ENCODE measurements at places on chromosomes 2 and 18.
A peak's percentile ranks its signal among the peaks of the same experiment; 100 is the strongest.

DNA sequence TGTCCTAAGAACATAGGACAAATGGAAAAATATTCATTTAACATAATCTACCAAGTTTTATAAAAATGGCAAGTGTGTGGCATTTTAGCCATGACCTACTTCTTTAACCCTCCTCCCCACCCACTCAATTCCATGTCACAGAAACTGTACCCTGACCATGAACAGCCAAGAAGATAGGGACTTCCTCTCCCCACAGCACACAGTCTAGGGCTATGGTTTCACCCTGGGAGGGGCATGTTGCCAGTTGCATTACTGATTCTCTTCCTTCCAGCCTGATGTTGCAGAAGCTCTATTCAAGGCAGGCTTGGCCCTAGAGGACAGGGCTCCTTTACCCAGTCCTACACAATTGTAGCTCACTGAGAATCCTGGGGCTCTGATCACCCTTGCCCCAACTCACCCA is 153.6 kb upstream of the KLF7 start:
- no peak for DNase-seq

DNA sequence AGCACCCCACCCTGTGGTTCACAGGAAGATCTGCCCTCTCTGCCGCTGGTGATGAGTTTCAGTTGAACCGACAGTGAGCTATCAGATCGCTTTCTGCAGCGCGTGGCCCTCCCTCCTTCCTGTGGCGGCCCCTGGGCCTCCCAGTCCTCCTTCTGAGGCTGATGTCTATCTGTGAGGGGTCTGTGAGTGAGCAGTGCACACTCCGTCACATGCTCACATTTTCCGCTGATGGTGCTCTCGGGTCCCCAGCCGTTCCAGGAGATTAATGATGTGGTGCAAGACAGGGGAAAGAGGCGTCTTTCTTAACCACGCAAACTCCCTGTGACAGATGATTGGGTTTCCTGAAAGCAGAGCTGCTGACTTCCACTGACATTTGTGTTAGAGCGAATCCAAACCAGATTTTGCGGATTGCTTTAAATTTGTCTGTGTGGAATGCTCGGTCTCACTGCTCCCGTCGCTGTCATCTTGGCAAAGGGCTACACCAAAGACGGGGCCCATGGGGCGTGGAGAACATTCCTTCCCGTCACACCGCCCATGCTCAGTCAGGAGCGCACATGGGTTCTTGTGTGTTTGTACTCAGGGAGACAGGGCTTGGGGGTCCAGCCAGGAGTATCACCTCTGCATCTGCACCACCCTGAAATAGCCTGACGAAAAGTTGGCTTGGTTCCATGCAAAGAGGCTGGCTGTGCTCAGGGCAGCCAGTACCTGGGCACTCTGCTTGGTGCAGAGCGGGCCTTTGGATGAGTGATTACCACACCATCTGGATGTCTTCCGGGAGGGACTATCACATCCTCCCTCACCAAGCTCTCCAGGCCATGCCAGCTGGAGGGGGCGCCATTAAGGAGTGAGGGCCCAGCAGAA is 154.7 kb upstream of the HS6ST1 start:
- DNase-seq: no peak

- DNase-seq: no peak
Measured at GRCh38 chr2:17245906-17246305, 272.3 kb downstream of the RAD51AP2 start.

- peak; percentile 30 for DNase-seq
Measured at GRCh38 chr2:36356990-36357846, 1.6 kb downstream of the CRIM1 start.

- DNase-seq: no peak
Measured at GRCh38 chr2:222756362-222756831, 84.9 kb downstream of the MOGAT1 start.

DNA sequence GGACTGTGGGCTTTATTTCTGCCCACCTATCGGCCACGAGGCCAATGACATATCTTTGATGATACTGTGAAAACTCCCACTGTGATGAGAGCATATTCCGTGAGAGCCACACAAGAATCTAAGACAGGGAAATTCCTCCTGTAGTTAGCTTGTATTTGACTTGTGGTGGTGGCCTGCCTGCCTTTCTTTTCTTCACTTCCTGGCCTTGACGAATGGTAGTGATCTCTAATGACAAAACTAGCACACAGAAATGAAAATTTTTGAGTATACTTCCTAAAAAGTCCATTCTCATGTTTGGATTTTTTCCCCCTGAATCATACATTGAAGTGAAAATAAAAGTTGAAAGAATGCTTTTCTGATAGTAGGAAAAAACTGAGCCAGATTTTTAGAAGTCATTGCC is 94.4 kb downstream of the MGAT5 start:
- DNase-seq: no peak

DNA sequence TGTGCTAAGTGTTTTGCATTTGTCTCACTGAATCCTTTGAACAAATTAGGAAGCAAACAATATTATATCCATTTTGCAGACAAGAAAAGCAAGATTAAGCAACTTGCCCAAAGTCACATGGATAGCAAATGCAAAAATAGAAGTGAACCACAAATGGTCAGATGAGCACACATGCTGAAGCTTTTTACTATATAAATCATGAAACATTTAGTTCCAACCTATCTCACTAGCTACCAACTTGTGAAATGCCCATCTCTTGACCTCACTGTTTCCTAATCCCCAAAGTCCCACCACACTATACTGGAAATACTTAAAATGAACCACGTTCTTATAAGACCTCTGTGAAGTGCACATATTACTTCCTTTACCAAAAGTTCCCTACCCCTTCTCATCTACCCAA is 380.5 kb downstream of the ERBB4 start:
- no peak for DNase-seq

- peak; percentile 24 for DNase-seq
Measured at GRCh38 chr2:231297108-231297908, 98.2 kb upstream of the B3GNT7 start.

- DNase-seq: no peak
Measured at GRCh38 chr18:10951631-10952544, 197.5 kb downstream of the PIEZO2 start.

- DNase-seq: no peak
Measured at GRCh38 chr18:59039449-59039848, 100.2 kb upstream of the SEC11C start.

DNA sequence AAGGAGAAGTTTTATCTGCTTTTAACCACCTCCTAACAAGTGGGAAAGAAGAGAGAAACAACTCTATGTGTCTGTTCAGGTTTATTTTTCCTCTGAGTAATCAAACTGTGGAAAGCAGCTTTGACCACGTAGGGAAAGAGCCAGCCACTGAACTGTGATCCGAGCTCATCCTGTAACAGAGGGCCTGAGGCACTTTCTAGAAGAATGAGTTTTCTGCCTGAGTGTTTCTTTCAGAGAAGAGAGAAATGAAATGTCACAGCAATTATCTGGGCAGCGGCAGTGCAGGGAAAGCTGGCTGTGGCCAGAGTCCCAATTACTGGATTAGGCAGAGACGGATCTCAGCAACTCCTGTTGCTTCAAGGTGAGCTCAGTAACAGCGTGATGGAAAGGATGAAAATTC is 151.9 kb downstream of the CD226 start:
- no peak for DNase-seq

- DNase-seq: no peak
Measured at GRCh38 chr2:224561234-224562005, 23.7 kb downstream of the CUL3 start.

DNA sequence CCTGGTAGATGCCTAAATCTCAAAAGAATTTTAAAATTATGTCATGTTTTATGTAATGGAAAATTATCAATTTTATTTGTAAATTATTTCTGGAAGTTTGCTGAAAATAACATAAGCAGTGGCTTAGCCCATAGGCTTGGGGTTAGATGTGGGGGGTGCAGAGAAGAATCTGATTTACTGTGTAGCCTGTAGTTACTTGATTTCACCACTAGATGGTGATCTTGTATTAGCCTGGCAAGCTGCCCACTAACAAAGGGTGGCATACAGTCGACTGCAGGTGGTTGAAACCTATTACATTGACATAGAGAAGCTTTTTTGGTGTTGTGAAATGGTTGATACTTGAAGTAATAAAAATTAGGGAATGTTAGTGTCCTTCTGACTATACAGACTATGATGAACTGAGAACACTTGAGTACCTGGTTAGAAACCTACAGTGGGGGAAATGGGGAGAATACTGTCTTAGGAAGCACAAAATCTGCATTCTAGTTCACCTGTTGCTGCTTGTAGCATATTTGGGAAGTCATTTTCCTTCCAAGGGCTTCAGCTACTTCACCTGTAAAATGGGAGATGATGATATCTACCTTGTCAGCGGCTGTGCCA is 191.0 kb upstream of the LHCGR start:
- peak; percentile 36 for DNase-seq

DNA sequence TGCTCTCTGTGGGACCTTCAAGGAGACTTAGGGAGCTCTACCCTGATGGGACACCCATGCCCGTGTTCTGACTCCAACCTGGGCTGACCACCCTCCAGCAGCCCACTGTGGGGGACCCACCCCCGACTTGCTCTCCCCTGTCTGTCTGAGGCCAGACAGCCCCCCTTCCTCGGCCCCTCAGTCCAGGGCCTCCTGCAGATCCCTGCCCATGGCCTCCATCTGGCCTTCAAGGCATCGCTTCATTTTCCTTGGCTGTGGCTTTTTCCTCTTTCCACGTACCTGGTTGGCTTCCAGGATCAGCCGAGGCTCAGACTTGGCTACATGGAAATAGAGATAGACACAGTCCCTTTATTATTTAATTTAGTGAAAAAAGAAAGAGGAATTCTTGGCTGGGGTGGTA is 290.0 kb downstream of the CYP26B1 start:
- DNase-seq: no peak

- DNase-seq: no peak
Measured at GRCh38 chr2:194539425-194539824, 1117.6 kb upstream of the SLC39A10 start.

GRCh38 chr2:193251909-193252308 is 1057.2 kb upstream of the TMEFF2 start:
- no peak for DNase-seq

GRCh38 chr2:239327536-239328350 is 73.1 kb downstream of the HDAC4 start:
- peak; percentile 23 for DNase-seq

GRCh38 chr2:190942697-190943096 is 62.1 kb downstream of the GLS start:
- DNase-seq: no peak

- DNase-seq: no peak
Measured at GRCh38 chr18:25334588-25334987, 17.4 kb downstream of the ZNF521 start.

- no peak for DNase-seq
Measured at GRCh38 chr2:8277921-8278571, 403.8 kb upstream of the ID2 start.

GRCh38 chr2:111184725-111185310 is 64.1 kb downstream of the BCL2L11 start:
- no peak for DNase-seq

- no peak for DNase-seq
Measured at GRCh38 chr2:150296770-150297546, 190.5 kb downstream of the RND3 start.

DNA sequence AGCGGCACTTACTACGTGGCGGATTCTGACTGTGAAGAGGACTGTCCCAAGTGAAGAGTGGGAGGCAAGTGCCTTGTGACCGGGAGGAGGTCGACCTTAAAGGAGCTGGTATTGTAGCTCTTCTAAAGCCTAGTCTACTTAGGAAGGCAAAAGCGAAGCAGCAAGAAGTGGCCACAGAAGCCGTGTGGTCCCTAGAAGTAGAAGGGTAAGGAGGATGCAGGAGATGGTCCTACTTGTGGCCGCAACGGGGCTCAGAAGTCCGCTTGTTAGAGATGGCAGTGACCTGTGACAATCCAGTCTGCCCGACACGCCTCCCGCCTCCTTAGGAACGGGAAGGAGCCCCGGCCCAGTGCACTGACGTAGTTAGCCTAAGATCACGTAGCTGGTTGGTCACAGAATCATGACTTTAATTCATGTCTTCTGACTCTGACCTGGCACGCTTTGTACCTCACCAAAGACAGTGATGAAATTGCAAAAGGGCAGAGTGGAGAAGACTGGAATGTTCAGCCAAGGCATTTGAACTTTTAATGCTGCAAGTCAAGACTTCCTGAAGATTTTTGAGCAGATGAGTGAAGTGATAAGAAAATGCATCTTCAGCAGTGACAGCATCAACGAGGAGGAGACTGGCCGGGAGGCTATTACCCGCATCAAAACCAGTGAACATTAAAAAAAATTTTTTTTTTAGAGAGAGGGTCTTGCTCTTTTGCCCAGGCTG is 749 bp upstream of the EIF2AK3 start:
- DNase-seq: peak; percentile 76

DNA sequence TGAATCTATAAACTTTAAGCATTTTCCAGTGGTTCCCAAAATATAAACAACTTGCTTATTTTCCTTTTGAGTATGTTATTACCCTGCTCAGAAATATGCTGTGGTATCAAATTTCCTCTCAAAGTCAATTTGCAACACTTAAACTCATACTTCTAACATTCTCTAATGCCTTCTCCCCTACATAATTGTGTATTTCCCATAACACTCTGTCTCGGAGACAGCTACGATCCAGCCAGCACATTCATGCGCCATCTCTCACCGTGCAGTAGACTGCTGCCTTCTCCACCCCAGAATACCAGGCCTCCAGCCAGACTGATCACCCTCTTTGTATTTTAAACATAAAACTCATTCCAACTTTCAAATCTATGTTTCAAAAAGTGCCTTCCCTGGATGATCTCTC is 41.8 kb downstream of the TIMM21 start:
- DNase-seq: no peak

GRCh38 chr2:40304340-40304739 is 147.6 kb downstream of the SLC8A1 start:
- DNase-seq: no peak

GRCh38 chr2:223944703-223945531 is at the start of gene WDFY1:
Gene WDFY1 (minus strand): TSS chr2:223945335. CDS start chr2:223945284, 51 bp downstream.
- DNase-seq: peak; percentile 84

DNA sequence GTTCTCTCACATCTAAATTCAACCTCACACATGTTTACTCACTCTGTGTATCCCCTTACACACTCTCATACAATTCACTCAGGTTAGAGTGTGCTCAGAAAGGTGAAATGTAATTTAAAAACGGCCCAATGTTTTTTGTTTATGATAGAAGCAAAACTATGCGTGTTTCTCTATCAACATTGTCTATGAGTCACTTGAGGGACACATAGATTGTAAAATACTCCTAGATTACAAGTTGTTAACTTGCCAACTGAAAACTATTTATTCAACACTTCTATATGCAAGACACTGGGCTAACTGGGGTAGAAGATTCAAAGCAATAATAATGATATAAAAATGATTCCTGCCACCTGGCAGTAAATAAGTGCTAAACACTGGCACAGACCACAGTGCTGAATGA is 24.6 kb downstream of the CCDC195 start:
- no peak for DNase-seq

- DNase-seq: peak; percentile 23
Measured at GRCh38 chr2:98773907-98774306, 43.0 kb upstream of the MGAT4A start.

GRCh38 chr18:13849791-13850190 is 25.8 kb downstream of the MC5R start:
- no peak for DNase-seq

DNA sequence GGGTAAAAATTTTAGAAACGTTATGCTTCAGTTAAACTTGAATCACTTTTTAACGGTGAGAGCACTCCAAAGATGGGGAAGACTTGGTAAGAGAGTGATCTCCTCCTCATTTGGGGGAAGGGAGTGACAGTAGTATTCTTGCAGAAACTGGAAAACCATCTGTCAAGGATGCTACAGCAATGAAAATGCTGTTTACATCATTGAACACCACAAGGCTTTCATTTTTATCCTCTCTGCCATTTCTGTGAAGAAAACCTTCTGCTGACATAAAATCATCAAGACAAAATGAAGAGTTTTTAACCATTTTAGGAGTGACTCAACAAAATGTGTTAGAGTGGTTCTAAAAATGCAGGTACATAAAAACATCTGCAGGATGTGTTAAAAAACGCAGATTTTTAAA is 38.1 kb downstream of the CDH2 start:
- DNase-seq: no peak
